ENCODE measurements at places on chromosomes 16 and 17. TPM values are rescaled to one million over a fixed set of nuclear protein-coding genes. Genes with fewer than 3 reads are reported as not detected.

C16orf46 gene
- 0.94 TPM for polyA plus RNA-seq

SYCE1L gene
- 1.2 TPM for polyA plus RNA-seq

HSD17B1 gene
- polyA plus RNA-seq = 5.2 TPM

ABCA9 gene
- 23.9 TPM for polyA plus RNA-seq

ZP2 gene
- polyA plus RNA-seq = not detected

EPX gene
- not detected for polyA plus RNA-seq

EPN3 gene
- 4.0 TPM for polyA plus RNA-seq

LITAFD gene
- polyA plus RNA-seq = not detected

FBXL20 gene
- polyA plus RNA-seq = 2.3 TPM

PSKH1 gene
- polyA plus RNA-seq = 23.5 TPM

GPRC5C gene
- polyA plus RNA-seq = 35.5 TPM

SULT1A4 gene
- polyA plus RNA-seq = 46.0 TPM

RRAD gene
- polyA plus RNA-seq = 7.8 TPM

GSE1 gene
- polyA plus RNA-seq = 20.2 TPM

NPB gene
- not detected for polyA plus RNA-seq

MATCAP1 gene
- 13.0 TPM for polyA plus RNA-seq

GEMIN4 gene
- 10.4 TPM for polyA plus RNA-seq

KRTAP4-3 gene
- not detected for polyA plus RNA-seq

CD300LG gene
- 117 TPM for polyA plus RNA-seq

HOXB4 gene
- polyA plus RNA-seq = 3.6 TPM

CSH2 gene
- not detected for polyA plus RNA-seq

KRTAP9-2 gene
- polyA plus RNA-seq = not detected

RCVRN gene
- polyA plus RNA-seq = 0.10 TPM

WNT3 gene
- polyA plus RNA-seq = 0.71 TPM

LYRM1 gene
- 26.9 TPM for polyA plus RNA-seq

NECAB2 gene
- polyA plus RNA-seq = 0.49 TPM

APOH gene
- polyA plus RNA-seq = 6.4 TPM

GAS2L2 gene
- 0.22 TPM for polyA plus RNA-seq

TNS4 gene
- polyA plus RNA-seq = 0.01 TPM

NXPH3 gene
- polyA plus RNA-seq = 1.5 TPM

NME2 gene
- polyA plus RNA-seq = 841 TPM

SLFN13 gene
- polyA plus RNA-seq = 1.7 TPM

USP43 gene
- polyA plus RNA-seq = 0.21 TPM

KRT15 gene
- 0.11 TPM for polyA plus RNA-seq

PRSS21 gene
- polyA plus RNA-seq = not detected

RASD1 gene
- 240 TPM for polyA plus RNA-seq

CHST4 gene
- 0.07 TPM for polyA plus RNA-seq

RND2 gene
- polyA plus RNA-seq = 1.8 TPM

SEPHS2 gene
- 25.0 TPM for polyA plus RNA-seq

COL1A1 gene
- 106 TPM for polyA plus RNA-seq

DOC2B gene
- polyA plus RNA-seq = 9.4 TPM

TRPV2 gene
- polyA plus RNA-seq = 26.2 TPM

KRT34 gene
- not detected for polyA plus RNA-seq

SNAI3 gene
- 0.71 TPM for polyA plus RNA-seq

CCDC200 gene
- 2.5 TPM for polyA plus RNA-seq

RDM1 gene
- polyA plus RNA-seq = not detected

KRT222 gene
- polyA plus RNA-seq = 0.77 TPM

CAPN15 gene
- 31.4 TPM for polyA plus RNA-seq

MYH1 gene
- 0.05 TPM for polyA plus RNA-seq

KIAA0513 gene
- 2.4 TPM for polyA plus RNA-seq
